SK-N-SH (cell line): ENCODE measurements at places on chromosomes 5 and 9.

GRCh38 chr5:118233606-118234005 lies 754.7 kb downstream of the DTWD2 start:
- DNase-seq, result no peak

DNA sequence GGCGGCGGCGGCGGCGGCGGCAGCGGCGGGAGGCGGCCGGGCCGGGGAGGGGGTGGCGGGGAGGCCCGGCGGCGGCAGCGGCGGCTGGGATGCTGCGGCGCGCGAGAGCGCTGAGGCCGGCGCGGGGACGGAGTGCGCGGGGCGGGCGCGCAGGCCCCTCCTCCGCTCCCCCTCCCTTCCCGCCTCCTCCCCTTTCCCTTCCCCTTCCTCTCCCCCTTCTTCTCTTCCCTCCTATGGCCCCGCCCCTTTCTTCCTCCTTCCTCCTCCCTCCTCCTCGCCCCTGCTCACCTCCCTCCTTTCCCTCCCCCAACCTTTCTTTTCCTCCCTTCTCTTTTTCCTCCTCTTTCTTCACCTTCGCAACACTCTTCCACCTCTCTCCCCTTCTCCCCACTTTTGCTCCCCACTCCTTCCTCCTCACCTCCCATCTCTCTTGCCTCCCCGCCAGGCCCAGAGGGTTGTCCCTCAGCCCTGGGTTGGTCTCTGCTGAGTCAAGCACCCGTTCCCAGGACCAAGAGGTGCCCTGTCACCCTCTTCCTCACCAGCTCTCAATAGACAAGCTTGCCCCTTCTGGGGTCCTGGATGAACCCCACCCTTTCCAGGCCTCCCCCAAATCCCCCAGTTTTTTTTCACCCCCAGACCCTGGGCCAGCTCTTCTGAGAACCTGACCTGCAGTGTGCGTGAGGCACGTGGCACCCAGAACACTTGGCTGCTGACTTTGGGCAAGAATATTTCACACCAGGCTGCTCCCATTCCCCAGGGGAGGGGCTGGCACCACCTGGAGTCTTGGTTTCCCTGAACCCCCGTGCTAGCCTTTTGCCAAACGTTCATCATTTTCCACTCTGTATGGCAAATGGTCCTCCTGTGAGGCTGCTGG lies at the start of gene SEMA4D:
TSS of gene SEMA4D (minus strand) at position 136 of the 874 bp plus-strand sequence. CDS start 92,657 bp downstream, outside the sequence.
- DNase-seq, result peak; percentile 95

DNA sequence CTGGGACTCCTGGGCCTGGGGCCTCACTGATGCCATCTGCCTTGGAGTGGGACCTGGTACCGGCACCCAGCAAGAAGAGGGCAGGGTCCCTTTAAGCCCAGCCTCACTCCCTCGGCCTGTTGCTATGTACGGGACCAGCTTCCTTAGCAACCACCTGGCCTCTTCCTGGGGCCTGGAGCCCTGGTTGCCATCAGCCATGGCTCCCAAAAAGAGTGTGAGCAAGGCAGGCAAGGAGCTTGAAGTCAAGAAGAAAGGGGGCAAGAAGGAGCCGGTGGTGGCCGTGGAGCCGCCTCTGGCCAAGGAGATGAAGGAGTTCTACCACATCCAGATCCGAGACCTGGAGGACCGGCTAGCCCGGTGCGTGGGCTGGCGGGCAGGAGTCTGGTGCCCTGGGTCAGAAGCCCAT lies at the start of gene CFAP157:
TSS of gene CFAP157 (plus strand) at position 153 of the 406 bp plus-strand sequence. CDS start at position 197, 44 bp downstream.
- DNase-seq, result peak; percentile 69

- DNase-seq, result no peak
Measured at GRCh38 chr9:8890695-8891094, 1091.1 kb upstream of the DMAC1 start.

GRCh38 chr5:54693936-54694657 lies 176.5 kb downstream of the SNX18 start:
- no peak for DNase-seq
